T-helper 2 cell treated with Interferon-gamma antibody and Interleukin-4, amounts not matched to agents 100 ng/mL and 5 ng/mL, for 36 hours (primary cell): ENCODE measurements at places on chromosomes 1 and 21. TPM values are rescaled to one million over a fixed set of nuclear protein-coding genes. Genes with fewer than 3 reads are reported as not detected.

The PEX14 gene
- 22.7 and 23.6 TPM in 2 replicates for total RNA-seq

The LRRC38 gene
- not detected in 2 replicates for total RNA-seq

The ZSWIM5 gene
- total RNA-seq: 0.07 TPM in 2 replicates

The KCNA2 gene
- 1.7 and 1.8 TPM in 2 replicates for total RNA-seq

The S100A3 gene
- not detected in 2 replicates for total RNA-seq

The PRAMEF13 gene
- not detected in 2 replicates for total RNA-seq

The GBP5 gene
- total RNA-seq: 239 and 241 TPM in 2 replicates

The ZNF648 gene
- total RNA-seq: not detected in 2 replicates
